ENCODE measurements at places on chromosomes 16 and 17.

- DNase-seq: no peak
Measured at GRCh38 chr17:34706029-34706428, 126.6 kb downstream of the TMEM132E start.

DNA sequence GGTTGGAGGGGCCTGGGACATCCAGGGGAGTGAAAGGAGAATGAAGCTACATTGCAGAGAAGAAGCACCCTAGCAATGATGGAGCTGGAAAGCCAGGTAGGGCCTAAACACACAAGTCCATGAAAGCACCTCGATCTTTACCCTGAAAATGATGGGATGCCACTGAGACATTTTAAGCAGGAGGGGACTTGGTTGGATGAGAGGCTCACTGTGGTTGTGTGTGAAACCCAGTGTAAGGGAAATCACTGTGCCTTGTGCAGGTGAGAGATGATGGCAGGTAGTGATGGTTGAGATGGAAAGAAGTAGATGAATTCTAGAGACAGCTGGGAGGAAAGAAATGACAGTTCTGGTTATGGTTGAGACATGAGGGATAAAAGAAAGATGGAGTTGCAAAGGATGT, 132.9 kb upstream of the CACNG3 start:
- DNase-seq: no peak

DNA sequence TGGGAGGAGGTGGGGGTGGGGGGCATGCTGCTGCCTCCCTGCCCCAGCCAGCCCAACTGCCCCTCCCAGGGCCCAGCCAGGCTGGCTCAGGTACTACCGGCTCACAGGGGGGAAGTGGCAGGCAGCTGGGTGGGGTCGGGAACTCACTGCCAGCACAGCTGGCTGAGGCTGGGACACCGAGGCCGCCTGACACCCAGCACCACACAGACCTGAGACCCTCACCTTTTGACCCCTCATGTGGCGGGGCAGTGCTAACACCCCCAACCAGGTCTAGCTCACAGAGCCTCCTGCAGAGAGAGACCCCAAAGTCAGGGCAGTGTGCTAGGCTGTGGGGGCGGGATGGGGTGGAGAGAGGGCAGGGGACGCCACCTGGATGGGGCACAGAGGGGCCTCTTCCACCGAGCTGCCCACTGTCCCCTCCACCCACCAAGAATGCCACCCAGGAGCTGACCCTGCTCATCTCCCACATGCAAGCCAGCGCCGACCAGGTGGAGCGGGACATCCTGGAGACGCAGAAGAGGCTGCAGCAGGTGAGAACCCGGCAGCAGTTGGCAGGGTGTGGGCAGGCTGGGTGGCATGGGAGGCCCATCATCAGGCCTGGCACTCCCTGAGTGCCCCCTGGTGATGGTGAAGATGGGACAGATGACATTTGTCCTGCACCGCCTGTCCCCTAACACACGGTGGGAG, 3.0 kb downstream of the EVPLL start:
- no peak for DNase-seq

- no peak for DNase-seq
Measured at GRCh38 chr17:57744195-57745170, 616 bp downstream of the CCDC182 start.

DNA sequence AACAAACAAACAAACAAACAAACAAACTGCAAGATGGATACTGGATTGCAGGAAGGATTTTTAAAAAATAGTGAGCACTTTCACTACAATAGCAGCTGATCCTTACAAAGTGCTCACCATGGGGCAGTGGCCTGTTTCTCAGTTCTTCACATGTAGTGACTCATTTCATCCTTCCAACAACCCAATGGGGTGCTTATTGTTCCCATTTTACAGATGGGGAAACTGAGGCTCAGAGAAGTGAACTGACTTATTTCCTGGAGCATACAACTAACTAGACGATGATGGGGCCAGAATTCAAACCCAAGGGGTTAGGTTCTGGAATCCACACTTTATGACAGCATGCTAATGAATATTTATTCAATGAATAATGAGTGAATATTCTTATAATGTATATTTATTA, 61.2 kb downstream of the MYH11 start:
- no peak for DNase-seq

DNA sequence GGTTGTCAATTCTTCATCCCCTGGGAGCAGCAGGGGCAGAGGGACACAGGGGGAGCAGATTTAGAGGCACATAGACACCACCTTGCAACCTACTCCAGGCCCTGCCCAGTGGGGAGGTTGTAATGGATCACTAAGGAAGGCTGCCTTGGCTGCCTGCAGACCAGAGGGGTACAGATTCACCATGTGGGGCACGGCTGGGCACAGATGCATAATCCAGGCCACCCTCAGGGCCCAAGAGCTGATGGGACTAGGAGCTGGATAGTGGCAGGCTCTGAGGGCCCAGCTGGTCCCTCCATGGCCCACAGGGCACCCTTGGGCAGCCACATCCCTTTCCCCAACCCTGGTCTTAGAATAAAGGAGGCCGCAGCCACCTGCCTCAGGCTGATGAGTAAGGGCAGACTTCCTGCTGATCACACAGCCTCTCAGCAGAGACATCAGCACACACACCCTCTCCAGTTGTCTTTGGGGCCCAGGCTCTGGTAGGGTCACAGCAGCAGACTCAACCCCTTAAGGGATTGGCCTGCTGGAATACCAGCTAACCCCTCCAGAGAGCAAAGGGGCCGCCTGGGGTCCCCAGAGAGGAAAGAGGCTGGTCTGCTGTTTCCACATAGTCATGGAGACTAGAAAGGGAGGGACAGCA, 224.9 kb downstream of the GSG1L start:
- DNase-seq: no peak

DNA sequence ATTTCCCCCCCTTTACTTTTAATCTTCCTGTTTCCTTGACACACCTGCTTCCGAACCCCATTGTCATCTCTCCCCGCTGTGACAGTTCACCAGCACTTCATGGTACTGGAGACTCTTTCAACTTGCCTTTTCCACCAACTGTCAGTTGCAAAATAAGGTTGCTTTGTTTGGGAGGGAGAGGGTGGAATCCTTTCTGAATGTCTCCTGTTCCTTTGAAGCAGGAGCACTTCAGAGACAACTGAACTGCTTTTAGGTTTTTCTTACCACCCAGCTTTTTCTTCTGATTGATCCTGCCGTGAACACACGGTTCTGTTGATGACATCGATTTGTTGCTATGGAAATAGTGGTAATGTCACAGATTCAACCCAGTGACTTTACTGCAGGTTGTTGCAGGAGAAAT, 42.0 kb downstream of the RPA1 start:
- no peak for DNase-seq

GRCh38 chr16:87207965-87208364, 109.2 kb downstream of the C16orf95 start:
- DNase-seq: no peak

DNA sequence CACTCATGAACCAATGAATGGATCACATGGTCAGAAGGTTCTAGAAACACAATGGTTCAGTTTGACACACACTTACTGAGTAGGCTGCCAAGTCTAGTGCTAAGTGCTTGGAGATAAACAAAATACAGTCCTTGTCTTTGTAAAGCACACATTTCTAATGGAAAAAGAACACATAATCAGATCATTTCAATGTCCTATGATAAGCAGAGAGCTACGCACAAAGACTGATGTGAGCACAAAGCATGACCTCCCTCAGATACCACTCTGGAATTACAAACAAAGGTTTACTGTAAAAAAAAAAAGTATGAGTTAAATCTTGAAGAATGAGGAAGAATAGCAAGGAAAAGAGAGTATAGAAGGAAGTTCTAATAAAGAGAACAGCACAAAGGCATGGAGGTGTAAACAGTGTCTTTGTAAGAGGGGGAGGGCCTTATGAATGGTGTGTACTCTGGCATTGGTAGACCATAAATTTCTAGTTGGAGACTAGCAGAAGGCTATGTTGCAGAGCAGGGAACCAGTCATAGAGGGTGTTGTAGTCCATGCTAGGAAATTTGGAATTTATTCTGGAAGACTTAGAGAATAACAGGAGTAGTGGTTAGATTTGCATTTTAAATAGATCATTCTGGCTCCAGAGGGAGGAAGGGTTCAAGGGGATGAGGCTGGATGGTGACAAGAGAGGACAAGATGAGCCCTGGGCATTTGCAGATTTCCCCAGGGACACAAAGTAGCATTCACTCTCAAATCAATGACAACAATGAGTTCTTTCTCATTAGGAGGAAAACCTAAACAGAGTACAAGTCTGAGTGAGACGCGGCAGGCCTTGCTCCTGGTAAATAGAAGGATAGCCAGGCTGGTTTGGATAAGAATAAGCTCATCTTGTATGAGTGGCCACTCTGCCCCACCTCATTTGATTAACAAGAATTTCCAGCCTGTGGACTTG, 468.0 kb downstream of the TOX3 start:
- DNase-seq: no peak

DNA sequence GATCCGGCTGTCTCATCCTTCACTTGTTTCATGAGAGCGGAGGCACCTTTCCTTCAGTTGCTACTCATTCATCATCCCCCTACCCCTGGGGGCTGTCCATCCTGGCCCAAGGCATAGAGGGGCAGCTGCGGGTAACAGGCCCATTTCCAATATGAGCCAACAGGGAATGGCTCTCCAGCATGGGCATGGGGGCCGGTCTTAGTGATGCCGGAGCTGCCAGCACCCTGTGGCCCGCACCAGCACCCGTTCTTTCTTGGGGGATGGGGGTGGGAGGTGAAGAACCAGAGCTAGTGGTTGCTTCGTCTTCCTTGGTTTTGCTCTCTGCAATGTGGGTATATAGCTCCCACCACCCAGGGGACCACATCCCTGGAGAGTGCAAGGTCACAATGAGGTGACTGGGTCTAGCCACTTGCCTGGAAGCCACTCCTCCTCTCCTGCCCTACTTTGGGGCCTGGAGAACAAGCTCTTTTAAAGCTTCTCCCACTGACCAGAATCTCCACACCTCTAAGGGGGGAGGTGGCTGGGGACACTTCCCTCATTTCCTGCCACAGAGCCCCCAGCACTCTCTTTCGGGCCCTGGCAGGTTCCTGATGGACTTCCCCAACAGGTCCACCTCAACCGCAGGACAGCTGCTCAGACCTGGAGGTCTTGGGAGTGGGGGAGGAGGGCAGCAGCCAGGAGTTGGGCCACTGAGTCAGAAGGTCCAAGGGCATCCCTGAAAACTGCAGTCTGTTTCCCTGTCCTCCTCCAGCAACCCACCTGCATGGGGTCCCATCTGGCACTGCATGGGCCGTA, 11.9 kb upstream of the TBX2 start:
- DNase-seq: no peak

GRCh38 chr17:20074001-20074400, 64.8 kb downstream of the SPECC1 start:
- DNase-seq: no peak

- DNase-seq: peak; percentile 11
Measured at GRCh38 chr16:6643080-6643686, 689.5 kb upstream of the RBFOX1 start.

GRCh38 chr17:9232155-9232475, 210.8 kb downstream of the NTN1 start:
- no peak for DNase-seq

- DNase-seq: peak; percentile 50
Measured at GRCh38 chr17:16415031-16415924, at the start of gene TRPV2. TSS of gene TRPV2 (plus strand) at chr17:16415571. CDS start at chr17:16417669, 2,098 bp downstream.

- DNase-seq: no peak
Measured at GRCh38 chr16:13992322-13992721, 72.4 kb downstream of the ERCC4 start.

DNA sequence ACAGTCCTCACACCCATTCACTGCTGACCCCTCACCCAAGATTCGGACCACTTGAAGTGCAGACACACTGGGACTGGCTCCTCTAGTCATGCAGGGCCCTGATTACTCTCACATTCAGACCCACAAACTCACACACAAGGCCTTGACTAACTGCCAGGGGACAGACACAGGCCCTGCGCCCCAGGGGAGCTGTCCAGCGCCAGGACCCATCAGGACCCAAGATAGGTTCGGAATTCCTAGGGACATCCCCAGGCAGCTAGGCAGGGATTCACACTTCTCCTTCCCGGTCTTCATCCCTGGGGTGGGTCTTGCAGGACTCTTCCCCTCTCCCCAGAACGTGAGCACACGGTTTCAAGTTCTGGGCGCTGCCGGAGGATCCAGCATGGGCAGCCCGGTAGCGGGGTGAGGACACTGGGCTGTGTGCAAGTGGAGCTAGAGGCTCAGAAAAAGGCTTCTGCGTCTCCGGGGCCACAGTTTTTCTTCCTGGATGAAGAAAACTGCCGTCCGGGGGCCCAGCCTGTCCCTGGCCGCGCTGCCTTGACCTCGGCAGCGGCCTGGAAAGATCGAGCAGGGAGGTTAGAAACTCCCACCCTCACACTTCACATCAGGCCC, 1.6 kb downstream of the SEZ6 start:
- DNase-seq: peak; percentile 30

DNA sequence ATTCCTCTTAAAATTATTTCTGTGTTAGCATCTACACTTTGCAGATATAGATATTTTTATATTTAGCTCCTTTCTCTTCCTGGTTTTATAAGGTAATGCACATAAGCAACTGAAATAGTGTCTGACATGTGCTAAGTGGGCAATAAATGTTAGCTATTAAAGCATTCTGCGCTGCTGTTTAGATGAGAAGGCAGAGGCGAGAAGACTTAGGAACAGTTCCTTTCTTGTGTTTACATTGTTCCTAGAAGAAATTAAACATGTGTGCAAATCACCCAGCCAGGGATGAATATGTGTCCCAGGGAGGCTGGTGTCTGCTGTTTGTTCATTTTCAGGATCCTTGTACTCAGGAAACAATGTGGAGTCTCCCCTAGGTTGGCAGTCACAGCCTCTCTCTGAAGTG, 292.3 kb downstream of the PMP22 start:
- DNase-seq: no peak

GRCh38 chr16:67571981-67572431, 9.7 kb downstream of the CTCF start:
- peak; percentile 64 for DNase-seq

- peak; percentile 27 for DNase-seq
Measured at GRCh38 chr16:81366316-81366932, 51.7 kb downstream of the GAN start.

GRCh38 chr16:86524029-86524428, 13.7 kb downstream of the FOXF1 start:
- DNase-seq: no peak

DNA sequence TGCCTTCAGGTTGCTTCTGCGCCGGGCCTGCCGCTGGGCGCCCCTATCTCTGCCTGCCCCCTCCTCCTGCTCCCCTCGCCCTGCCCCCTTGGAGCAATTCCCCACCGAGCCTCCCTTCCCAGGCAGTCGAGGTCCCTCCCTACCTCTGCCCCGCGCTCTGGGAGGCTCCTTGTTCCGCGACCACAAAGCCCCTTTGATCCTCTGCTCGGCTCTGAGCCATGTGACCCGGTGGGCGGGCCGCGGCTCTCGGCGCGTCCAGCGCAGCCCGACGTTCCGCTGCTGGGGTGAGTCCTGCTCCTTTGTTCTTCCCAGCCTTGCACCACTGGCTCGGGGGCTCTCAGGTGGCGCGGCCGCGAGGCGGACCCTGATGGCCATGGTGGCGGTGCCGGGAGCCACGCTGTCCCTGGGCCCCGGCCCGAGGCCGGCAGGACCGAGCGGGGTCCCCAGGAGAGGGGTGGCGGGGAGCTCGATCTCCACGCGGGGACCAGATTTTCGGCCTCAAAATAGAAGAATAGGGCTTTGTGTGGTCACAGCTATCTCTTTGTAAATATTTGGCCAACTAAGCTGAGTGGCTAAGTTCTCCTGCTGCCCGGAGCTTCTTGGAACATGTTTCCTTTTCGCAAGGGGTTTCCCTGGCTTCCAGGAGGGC, 310.6 kb downstream of the SEC14L1 start:
- DNase-seq: no peak

- DNase-seq: no peak
Measured at GRCh38 chr17:57625957-57626356, 119.1 kb downstream of the CCDC182 start.

Data from hepatic stellate cell (primary cell).